ENCODE measurements at places on chromosomes 1 and 21.

DNA sequence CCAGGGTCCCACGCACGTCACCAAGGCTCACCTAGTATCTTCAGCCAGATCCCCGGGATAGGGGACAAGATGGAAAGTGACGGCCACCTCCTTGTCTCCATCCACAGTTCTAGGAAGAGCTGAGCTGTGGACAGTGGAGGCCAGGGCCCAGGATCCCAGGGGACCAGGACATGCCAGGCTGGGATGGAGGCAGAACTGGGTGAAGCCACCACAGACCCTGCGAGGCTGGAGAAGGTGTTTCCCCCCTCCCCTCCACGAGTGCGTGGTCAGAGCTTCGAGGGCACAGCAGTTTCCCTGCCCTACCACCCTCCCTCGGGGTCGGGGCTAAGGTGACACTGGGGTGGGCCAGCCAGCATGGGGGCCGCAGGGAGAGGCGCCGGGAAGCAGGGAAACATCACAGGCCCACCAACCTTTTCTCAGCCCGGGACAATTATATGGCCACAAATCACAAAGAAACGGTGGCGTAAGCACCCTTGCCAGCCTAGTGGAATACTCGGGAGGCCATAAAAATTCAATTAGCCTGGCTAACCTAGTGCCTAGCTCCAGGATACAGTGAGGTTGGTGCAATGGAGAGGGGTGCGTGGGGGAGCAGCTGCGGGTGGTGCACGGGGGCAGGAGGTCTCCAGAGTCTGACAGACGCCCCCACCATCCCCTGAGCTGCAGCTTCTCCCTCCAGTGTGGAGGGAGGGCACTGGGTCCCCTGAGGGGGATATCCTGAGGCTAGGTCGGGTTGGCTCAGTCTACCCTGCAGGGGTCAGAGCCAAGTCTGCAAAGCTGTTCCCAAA is 13.4 kb downstream of the DRAXIN start:
- DNase-seq: no peak

- no peak for DNase-seq
Observed at GRCh38 chr1:78102082-78102481, 56.3 kb downstream of the GIPC2 start.

- no peak for DNase-seq
Observed at GRCh38 chr21:29430576-29430975, 131.9 kb downstream of the BACH1 start.

GRCh38 chr1:245615001-245615400 is 460.2 kb downstream of the KIF26B start:
- DNase-seq: no peak

- no peak for DNase-seq
Observed at GRCh38 chr1:198116069-198116468, 40.7 kb upstream of the NEK7 start.

DNA sequence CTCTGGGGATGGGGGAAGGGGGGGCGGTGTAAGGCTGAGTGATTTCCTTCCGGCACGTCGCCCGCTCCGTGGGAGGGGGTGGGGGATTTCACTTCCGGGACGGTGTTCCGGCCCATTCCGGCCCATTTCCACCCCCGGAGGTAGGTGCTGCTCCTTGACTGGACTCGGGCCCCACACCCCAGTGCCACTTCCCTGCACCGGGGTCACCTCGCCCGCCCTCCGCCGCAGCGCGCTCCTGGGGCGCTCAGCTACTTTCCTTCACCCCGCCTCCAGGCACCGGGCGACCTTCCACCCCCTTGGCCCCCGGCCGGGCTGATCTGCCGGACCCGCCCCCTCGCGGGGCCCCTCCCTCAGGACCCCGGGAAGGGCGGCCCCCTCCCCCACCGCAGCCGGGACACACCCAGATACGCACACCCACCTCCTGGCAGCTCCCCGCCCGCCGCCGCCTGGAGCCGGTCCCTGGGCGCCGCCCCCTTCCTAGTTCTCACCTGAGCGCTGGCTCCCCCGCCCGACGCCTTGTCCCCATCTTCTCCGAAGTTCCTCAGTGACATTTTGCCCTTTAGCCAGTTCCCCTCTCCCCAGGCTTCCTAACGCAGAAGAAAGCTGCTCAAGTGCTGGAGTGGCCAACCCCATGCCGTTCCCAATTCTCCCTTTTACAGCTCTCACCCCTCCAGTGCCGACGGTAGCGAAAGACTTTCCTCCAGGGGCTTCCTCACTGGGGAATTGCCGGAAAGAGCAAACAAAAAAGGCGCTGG is at the start of gene ZBTB37:
Gene ZBTB37 (plus strand): TSS at position 115 of the 755 bp plus-strand sequence. CDS start 1,846 bp downstream, outside the sequence.
- peak; percentile 91 for DNase-seq

GRCh38 chr1:25620211-25620610 is 3.6 kb downstream of the MAN1C1 start:
- DNase-seq: no peak

DNA sequence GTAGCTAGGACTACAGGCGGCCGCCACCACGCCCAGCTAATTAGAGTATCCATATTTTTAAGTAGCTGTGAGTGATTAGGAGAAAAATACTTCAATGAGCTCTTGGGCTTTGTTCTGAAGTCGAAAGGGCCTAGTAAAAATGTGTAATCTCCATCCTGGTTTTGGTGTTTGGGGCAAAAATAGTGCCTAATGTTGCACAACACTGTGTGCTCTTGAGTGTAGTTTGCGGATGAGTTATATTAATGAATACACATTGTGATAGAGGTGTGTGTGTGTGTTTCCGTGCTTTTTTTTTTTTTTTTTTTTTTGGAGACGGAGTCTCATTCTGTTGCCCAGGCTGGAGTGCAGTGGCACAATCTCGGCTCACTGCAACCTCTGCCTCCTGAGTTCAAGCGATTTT is 6.3 kb upstream of the ARID1A start:
- DNase-seq: no peak

- no peak for DNase-seq
Observed at GRCh38 chr21:29315131-29315749, 16.5 kb downstream of the BACH1 start.

- no peak for DNase-seq
Observed at GRCh38 chr1:91765293-91765692, 120.7 kb downstream of the TGFBR3 start.

DNA sequence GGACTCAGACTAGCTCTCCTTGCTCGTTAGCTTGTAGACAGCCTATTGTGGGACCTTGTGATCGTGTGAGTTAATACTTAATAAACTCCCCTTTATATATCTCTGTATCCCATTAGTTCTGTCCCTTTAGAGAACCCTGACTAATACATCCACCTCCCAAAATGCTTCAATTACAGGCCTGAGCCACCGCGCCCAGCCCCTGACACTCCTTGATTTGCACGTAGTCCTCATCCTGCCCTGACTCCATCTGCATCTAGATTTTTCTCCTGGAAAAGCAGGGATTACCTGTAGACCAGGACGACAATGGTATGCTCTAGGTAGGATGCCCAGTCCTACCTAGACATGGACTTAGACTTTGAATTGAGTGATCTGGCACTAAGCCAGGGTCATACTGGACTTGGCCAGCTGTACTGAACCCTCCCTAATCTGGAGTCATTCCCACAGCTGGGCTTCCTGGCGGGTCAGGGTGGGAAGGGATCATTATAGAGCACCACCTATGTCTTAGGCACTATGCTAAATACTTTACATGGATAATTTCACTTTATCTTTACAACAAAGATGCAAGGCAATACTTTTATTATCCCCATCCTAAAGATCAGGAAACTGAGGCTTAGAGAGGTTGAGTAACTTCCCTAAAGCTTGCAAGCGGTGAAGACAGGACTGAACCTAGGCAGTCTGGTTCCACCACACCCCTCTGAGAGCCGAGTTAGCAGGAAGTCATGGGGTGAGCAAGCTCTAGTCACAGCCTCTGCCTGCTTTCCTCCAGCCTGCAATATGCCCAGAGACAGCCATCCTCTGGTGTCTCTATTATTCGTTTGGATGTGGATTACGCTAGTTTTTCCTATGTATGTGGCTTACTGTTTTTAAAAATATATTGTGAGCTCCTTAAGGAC is 89.4 kb downstream of the DTL start:
- no peak for DNase-seq

GRCh38 chr1:232558954-232559353 is 71.0 kb downstream of the SIPA1L2 start:
- DNase-seq: no peak

- DNase-seq: no peak
Observed at GRCh38 chr1:248417854-248418253, 15.0 kb downstream of the OR2T1 start.

- DNase-seq: no peak
Observed at GRCh38 chr1:175735144-175735543, 8.3 kb downstream of the TNR start.

DNA sequence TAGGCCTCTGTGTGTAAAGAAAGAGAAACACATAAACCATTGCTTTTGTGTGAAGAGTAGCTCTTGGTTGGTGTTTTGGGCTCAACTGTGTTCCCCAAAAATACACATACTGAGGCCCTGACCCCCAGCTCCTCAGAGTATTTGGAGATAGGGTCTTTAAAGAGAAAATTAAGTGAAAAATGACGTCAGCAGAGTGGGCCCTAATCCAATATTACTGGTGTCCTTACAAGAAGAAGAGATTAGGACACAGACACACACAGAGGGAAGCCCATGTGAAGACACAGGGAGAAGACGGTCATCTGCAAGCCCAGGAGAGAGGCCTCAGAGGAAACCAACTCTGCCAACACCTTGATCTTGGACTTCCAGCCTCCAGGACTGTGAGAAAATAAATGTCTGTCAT is 76.9 kb upstream of the PGBD5 start:
- no peak for DNase-seq

DNA sequence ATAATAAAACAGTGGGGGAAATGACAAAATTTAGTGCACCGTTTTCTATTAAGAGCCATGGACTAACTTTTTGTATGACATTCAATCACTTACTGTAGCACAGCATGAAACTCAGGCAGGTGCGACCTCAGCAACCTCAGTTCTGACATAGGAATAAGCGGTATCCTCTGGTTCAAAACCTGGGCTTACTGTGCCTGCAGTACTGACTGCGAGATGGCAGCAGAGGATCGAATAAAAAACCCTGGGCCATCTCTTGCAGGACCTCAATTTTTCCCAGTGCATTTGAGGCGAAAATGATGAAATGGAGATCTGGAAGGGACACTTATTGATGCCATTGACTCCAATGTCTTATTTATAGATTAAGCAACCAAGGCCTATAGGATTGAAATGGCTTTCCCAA is 214.7 kb downstream of the ADGRL2 start:
- no peak for DNase-seq

DNA sequence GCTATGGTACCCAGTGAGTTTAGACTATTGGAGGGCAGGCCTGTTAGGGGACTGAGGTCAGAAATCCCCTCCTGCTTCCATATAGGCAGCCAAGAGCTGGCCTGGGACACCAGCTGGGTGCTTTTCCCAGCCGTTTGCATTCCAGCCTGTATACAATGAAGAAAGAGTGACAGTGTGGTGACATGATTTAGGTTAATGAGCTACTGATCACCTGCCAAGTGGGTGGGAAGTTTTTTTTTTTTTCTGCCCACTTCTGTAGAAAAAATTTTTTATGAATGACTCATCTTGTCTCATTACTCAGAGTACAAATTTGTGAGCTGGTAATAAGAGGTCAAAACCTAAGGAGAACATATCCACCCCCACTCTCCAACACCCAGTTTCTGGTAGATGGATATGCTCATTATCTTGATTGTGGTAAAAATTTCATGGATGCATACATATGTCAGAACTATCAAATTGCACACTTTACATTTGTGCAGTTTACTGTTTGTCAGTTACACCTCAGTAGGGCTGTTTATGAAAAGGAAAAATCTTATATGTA is 16.4 kb upstream of the CGN start:
- no peak for DNase-seq

GRCh38 chr1:233707153-233707879 is 93.4 kb downstream of the KCNK1 start:
- no peak for DNase-seq

- DNase-seq: no peak
Observed at GRCh38 chr1:167344615-167345385, 124.1 kb downstream of the POU2F1 start.

DNA sequence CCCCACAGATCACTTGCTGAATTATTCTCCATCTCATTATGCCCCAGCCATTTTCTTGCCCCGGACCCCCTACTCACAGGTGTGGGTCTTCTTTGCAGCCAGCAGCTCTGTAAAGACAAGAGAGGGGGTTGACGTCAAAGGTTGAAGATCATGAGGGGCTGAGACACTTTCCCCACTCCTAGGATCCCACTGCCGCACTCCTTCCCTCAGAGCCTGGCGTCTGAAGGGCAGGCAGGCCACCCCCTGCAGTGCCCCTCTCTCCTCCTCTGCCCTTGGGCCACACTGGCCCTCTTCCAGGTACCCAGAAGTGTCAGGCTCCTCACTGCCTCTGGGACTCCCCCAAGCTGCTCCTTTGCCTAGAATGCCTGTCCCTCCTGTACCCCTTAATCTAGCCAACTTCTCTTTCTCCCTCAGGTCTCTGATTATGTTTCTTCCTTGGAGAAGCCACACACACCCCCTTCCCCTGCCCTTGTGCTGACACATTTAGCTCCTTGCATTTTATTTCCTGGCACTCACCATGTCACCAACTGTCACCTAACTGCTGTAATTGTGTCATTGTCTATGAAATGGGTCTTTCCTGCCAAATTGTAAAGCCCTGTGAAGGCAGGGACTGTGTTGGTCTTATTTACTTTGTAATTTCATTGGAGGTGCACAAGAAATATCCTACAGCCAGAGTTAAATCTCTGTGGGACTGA is 2.1 kb downstream of the RORC start:
- DNase-seq: no peak

- DNase-seq: no peak
Observed at GRCh38 chr1:235898126-235898525, 31.4 kb upstream of the LYST start.

- DNase-seq: no peak
Observed at GRCh38 chr1:37475380-37476086, 1.2 kb downstream of the ZC3H12A start.

DNA sequence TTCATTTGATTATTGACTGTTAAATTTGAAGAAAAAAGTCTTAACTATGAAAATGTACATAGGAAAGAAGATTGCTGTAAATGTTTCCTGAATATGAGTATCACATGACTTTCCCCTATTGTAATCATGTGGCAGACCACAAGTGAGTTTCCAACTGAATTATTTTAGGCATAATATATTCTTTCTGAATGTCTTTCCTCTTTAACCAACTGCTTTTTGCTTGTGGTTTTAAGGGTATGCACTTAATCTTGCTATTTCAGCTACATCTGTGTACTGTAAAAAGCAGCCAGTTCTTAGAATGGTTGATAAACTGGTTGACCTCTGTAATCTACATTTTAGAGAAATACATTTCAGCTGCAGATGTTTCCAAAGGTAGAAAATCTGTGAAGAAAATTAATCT is 400.7 kb downstream of the NEGR1 start:
- no peak for DNase-seq

- DNase-seq: no peak
Observed at GRCh38 chr1:234489007-234489697, 10.2 kb upstream of the TARBP1 start.

- no peak for DNase-seq
Observed at GRCh38 chr1:32876341-32877210, 5.9 kb upstream of the FNDC5 start.

DNA sequence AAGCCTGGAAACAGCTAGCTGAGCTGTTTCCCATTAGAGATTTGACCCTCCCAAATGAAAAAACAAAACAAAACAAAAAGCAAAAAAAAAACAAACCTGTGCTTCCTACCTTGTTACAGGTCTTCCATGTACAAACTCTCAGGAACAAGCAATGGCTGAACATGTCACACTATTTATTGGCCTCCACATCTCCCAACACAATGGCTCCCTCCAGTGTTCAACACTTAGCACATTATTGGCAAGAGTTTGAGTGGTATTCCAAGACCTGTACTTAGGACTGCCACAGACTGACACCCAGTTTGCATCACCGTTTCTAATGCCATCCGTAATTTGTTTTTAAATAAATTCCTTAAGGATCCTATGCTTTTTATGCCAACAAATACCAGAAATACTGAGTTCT is 195.0 kb upstream of the OLFM3 start:
- no peak for DNase-seq

Data from NCI-H187 treated with DMSO at 0.1 percent for 48 hours (cell line).